ENCODE measurements at places on chromosomes 13 and 19.

GRCh38 chr19:41904118-41904870 is 21.3 kb downstream of the ARHGEF1 start:
- no peak for DNase-seq

DNA sequence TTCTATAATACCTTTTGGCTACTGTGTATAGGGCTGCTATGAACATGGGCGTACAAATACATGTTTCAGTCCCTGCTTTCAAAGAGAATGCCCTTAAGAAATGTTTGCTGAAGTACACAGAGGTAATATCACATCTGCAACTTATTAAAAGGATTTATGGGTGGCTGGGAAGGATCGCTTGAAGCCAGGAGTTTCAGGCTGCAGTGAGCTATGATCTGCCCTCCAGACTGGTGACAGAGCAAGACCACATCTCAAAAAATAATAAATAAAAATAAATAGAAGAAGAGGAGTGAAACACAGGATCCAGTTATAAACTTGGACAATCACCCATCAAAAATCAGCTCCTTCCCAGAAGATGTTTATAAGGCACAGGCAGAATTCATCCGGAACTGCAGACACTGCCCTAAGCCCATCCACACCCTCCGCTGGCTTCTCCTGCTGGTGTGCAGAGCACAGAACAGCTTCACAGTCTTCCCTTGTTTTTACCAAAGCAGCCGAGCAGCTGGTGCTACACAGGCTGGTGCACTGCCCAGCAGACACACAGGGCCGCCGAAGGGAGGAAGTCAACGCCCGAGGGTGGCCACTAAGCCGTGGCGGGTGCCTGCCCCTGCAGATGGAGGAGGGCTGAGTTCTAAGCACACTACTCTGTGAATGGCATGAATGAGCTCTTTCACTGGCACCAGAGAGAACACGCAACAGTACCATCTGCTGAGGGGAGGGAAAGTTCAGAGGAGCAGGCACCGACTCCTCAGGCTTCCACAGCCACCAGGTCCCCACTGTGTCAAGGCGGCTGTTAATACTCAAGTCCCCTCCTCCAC is 44.0 kb downstream of the BRD4 start:
- DNase-seq: no peak

DNA sequence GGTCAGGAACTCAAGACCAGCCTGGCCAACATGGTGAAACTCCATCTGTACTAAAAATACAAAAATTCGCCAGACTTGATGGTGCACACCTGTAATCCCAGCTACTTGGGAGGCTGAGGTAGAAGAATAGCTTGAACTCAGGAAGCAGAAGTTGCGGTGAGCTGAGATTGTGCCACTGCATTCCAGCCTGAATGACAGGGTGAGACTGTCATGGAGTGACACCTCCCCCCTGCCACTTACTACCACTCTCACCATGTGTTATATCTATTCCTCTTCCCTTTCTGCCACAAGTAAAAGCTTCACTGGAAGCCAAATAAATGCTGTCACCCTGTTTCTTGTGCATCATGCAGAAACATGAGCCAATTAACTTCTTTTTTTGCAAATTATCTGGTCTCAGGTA is 10.6 kb upstream of the CEACAM4 start:
- no peak for DNase-seq

- DNase-seq: no peak
These were observed 18.2 kb upstream of the COMP start for GRCh38 chr19:18809149-18809868.

DNA sequence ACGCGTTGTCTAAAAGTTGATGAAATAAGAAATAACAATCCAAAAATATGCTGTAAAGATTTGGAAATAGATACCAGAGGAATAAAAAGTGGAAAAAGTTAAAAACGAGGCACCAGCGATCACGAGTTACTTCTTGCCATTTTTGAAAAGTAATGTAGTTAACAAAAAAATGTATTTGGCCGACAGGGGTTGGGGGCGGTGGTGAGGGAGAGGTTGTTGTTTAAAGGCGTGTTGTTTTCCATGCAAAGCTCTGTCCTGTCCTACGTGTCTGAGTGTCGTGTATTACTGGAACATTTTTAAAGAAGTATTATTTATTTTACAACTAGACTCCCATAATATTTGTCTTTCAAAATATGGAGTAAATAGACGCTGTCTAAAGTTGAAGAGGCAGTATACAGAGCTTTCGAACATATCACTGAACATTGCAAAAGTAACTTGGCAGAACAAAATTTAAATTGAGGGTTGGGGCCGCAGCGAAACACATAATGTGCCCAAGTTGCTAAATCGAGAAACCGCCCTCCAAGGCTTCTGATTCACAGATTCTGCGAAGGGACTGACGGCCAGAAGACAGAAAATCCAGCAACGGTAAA is 823 bp downstream of the FBXO17 start:
- no peak for DNase-seq

GRCh38 chr13:63198071-63198470 is 1782.4 kb upstream of the PCDH20 start:
- DNase-seq: no peak

Data from HEK293T (cell line).